Stimulated activated CD4-positive, alpha-beta T cell treated with anti-CD3 and anti-CD28 coated beads, Interleukin-12 subunit alpha, Interleukin-12 subunit beta, amount 100 ng/mL, for 4 hours (primary cell): ENCODE measurements at places on chromosomes 13 and 19.

- DNase-seq, result no peak
These were observed 11.0 kb downstream of the FRY start for GRCh38 chr13:32042551-32042950.

GRCh38 chr13:25882466-25883357, 169.1 kb downstream of the SHISA2 start:
- DNase-seq, result no peak

DNA sequence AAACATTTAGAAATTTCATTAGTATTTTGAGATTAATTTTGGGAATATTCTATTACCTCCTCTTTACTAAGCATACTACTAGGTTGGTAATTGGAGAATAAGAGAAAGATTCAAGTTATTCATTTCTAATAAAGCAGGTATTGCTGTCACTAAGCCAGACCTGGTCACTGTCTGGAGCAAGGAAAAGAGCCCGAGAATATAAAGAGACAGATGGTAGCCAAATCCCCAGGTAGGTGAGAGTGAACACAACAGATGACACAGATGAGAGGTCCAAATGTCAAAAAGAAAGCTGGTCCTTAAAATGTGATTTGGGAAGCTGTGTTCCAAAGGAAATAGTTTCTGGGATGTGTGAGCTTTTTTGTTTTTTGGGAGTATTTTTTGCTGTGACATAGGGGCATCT, 128.6 kb downstream of the ZNF100 start:
- no peak for DNase-seq

- DNase-seq, result no peak
These were observed 200.3 kb downstream of the LMO7 start for GRCh38 chr13:75836441-75836840.

DNA sequence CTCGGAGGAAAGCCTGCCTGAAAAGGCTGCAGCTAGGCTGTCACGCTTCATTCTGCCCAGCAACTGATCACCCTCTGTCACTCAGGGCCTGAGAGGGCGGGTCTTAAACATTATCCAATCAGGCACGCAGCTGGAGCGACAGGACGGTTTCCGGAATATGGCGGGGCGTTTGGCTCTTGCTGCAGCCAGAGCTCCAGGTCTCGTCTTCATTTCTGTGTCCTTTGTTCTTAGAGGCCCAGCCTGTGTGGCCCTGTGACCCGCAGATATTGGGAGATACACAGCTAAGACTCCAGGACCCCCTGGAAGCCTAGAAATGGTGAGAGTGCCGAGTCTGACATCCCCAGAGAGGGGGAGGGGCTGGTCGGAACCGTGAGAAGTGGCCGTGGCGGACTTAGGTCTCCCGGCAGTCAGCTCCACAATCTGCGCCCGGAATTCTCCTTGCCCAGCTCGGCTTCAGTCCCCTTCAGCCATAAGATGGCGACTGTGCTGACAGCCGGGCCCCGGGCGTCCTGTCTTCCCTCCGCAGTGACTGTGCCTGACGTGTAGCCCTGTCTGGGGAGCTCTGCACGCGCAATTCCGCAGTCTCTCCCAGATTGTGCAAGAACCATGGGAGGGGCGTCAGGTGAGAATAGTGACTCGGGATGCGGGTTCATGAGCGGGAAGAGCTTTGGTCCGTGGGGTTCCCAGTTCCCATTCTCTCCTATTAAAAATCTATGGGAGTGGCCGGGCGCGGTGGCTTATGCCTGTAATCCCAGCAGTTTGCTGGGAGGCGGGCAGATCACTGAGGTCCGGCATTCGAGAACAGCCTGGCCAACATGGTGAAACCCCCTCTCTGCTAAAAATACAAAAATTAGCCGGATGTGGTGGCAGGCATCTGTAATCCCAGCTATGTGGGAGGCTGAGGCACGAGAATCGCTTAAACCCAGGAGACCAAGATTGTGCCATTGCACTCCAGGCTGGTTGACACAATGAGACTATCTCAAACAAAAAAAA, at the start of gene ZNF429:
TSS of gene ZNF429 (plus strand) at position 144 of the 993 bp plus-strand sequence. CDS start at position 314, 170 bp downstream.
- DNase-seq, result peak; percentile 81

GRCh38 chr13:109782066-109782822, 4.1 kb downstream of the IRS2 start:
- DNase-seq, result no peak

GRCh38 chr19:47104680-47105079, 8.9 kb downstream of the ZC3H4 start:
- no peak for DNase-seq

DNA sequence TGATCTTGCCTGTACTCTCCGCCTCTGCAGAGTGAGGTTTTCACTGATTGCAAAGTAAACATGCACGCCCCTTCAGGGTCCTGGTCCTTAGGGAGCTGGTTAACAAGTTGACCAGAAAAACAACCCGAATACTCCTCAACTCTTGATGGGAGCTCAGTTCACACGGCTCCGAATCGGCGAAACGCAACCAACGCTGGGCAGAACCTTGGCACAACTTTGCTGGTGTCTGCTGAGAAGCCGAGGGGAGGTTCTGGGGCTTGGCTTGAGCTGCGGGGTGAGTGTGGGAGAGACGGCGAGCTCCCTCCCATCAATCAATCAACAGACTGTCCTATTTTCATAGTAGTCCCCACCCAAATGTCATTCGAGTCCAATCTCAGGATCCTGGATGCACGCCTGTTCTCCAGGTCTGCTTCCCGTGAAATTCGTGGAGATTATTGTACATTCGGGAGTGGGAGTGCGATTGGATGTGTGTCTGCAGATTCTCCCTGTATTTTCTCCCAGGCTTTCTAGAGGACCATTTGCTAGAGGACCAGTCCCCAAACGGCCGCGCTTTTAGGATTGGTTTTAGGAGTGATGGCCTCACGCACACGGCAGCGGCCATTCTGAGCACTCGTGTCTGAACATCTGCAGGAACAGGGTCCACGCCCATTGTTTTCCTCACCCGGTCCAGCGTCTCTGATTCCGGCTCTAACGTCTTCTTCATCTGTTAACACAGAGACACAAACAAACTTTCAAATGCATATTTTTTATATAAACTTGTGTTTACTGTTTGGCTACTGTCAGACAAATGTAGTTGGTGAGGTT, 51.6 kb upstream of the F7 start:
- no peak for DNase-seq

GRCh38 chr13:110965038-110965754, 50.3 kb upstream of the ANKRD10 start:
- no peak for DNase-seq
